ENCODE measurements at places on chromosomes 4 and X.

GRCh38 chr4:180219080-180219479 lies 2024.1 kb upstream of the TENM3 start:
- no peak for DNase-seq

GRCh38 chr4:160091631-160092030 lies 988.8 kb downstream of the RAPGEF2 start:
- DNase-seq: no peak

DNA sequence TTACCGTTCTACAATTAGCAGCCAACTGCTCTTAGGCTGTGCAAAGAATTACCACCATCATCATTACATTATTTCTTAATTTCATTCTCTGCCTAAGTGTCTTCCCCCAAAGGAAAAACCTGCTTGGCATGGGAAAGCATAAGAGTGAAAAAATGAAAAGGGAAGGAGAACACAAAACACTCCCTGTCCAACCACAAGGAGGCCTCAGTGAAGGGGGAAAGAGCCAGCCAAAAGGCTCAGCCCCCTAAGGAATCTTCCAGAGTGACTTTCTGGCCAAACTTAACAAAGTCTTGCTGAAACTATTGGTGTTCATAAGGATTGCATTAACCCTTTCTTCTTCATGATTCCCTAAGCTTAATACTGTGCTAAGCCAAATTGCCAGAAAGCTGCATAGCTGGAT lies 287.4 kb downstream of the SMARCA1 start:
- no peak for DNase-seq

DNA sequence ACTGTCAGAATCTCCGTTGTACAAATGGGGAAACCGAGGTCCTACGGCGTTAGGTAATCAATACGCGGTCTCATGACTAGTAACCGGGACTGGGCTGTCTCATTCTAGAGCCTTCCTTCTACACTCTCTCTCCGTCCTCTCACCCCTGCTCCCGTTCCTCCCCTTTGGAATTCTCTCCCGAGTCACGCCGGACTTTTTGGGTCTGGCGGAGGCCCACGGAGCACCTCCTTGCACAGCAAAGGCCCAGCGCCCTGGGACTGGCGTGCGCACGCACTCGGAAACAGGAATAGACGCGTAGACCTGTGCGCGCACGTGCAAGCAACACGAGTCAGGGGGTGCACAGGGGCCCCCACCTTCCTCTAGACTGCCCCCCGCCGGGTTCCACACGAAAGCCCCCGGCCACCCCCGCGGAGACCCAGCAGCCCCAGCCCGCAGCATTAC lies 361 bp downstream of the QDPR start:
- DNase-seq: no peak

GRCh38 chr4:128858879-128859671 lies 49.6 kb downstream of the JADE1 start:
- no peak for DNase-seq

GRCh38 chrX:51440365-51440764 lies 56.0 kb downstream of the NUDT11 start:
- no peak for DNase-seq

DNA sequence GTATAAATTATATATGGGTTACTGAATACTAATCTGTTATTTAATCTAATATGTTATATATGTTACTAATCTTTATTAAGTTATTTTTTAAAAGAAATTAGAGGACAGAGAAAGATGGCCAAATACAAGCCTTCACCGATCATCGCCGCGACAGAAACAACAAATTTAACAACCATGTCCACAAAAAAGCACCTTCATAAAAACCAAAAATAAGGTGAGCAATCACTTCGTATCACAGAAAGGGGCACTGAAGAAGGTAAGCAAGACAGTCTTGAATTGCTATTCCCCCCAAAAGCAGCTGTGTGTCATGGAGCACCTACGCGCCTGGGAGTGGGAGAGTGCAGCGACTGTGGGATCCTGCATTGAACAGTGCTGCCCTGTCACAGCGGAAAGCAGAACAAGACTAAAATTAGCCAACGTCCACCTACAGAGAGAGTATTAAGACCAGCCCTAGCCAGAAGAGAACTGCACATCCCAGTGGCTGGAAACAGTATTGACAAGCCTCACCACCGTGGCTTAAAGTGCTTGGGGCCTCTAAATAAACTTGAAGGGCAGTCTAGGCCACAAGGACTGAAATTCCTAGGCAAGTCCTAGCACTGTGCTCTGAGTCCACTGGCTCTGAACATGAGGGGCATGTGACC lies 38.5 kb downstream of the LRBA start:
- DNase-seq: peak; percentile 52

DNA sequence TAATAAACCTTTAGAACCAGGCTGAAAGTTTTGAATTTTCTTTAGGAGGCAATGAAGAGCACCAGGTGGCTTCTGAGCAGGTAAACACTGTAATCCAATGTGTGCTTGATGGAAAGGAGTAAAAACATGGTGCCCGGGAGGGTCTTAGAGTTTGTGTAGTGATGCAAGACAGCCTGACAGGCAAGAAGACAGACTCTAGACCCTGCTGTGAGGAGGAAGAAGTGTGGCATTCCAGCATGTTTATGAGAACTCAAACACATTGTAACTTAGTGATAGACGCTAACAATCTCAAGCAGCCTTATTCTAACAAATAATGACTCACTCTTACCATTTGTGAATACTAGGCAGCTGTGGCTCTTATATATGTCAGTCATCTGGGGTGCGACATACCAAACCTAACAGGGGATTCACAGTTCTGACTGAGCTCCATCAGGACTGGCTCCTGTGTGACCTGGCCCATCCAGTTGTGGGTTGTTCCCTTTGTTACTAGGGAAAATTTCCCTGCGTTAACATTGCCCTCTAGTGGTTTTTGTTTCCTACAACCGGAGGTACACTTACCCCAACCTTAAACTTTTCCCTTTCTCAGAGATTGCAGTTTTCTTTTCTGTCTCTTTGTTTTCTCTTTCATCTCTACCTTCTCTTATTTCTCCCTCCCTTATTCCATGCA lies 53.8 kb downstream of the VSIG4 start:
- peak; percentile 40 for DNase-seq

DNA sequence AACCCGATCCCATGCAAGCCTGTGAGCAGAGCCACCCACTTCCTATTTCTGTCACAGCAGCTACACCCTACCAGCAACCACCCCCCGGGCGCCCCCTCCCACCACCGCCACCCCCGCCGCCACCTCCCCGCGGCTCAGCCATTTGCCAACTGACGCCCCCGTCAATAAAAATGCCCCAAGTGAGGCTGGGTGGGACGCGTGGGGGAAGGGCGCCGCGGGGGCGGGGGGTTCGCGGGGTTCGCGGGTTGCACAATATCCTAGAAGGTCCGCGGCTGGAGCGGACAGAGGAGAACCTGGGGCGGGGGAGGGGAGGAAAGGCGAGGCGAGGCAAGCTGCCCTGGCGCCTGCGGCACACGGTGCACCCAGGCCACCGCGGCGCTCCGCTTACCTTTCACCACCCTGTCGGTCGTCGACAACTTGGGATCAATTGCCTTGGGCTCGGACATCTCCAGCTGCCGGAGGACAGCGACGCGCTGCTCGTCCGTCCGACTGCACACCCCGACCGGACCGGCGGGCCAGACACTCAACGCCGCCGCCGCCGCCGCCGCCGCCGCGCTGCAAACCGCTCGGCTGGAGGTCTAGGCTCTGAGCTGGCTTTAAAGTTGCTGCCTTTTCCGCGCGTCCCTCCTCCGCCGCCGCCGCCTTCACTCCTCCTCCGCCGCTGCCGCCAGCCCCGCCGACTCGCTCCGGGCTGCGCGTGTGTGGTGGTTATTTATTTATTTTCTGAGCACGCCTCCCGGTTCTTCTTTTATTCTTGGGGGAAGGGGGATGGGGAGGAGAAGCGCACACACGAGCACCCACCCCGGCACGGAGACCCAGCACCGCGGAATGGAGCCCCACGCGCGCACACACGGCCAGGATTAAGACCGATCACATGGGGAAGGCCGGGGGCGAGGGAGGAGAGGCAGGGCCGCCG lies 717 bp downstream of the PPP3CA start:
- DNase-seq: peak; percentile 52

DNA sequence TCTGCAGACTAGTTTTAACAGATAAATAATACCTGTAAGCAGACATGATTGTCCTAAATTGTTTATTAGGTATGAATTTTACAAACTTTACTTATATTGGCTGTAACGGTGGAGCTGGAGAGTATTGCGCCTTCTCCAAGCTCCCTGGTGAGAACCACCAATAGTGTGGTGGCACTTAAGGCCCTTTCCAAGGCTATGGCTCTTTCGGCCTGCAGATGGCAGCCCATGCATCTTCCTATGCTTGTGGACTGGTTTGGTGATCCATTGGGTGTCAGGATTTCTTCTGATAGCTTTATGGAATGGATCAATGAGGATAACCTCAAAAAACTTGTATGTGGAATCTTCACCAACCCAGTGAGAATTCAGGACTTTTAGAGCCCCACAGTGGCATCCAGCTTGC lies 7.8 kb downstream of the LARP1B start:
- DNase-seq: peak; percentile 69

- DNase-seq: no peak
Measured at GRCh38 chr4:142449771-142450373, 396.2 kb downstream of the INPP4B start.

GRCh38 chr4:37603070-37603468 lies 83.1 kb downstream of the RELL1 start:
- DNase-seq: peak; percentile 84

DNA sequence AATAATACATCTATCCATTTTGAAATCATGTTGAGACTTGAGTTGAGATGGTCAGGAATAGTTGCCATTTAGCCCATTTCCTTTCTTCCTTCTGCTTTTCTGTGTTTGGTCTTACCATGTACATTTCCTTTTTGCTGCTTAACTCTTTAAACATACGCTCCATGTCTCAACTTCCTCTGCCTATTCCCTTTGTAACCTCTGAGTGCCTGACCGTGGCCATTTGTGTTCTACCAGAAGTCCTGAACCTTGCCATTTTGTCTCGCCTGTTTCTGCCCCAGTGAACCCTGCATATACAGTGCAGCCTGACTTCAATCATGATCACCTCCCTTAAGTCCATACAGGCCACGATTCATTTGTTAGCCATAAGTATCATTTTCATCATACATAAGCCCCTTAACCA lies 169.0 kb downstream of the RAPGEF2 start:
- no peak for DNase-seq

DNA sequence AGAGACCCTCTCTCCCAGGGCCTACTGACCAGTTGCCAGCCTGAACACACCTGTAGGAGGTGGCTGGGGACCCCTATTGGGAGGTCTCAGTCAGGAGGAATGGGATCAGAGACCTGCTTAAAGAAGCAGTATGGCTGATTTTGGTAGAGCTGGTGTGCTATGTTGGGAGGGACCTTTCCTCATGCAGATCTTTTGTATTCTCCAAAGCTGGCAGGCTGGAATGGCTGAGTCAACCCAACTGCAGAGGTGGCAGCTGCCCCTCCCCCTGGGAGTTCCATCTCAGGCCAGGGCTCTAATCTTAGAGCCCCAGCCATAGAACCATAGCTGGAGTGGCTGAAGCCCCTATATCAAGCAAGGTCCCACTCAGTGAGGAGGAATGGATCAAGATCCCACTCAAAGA lies 279.3 kb upstream of the BMP3 start:
- DNase-seq: peak; percentile 38

DNA sequence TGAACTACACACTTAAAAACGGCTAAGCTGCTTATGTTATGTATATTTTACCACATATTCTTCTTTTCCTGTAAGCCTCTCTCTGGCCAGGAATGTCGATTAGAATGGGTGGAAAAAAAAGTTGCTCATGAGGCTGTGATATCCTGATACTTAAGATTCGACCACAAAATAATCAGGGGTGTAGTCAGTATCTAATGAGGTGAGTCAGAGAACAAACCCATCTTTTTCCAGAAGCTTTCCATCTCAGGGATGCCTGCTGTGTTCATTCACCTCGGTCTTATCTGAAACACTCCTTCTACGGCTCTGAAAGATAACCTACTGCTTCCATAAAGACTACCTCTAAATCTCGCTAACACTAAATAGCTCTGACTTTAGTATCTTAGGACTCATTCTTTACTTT lies 142.7 kb upstream of the MAP3K15 start:
- DNase-seq: no peak

- DNase-seq: no peak
Measured at GRCh38 chrX:51420610-51421009, 75.8 kb downstream of the NUDT11 start.

- no peak for DNase-seq
Measured at GRCh38 chr4:158346576-158346975, 136.3 kb downstream of the TMEM144 start.

DNA sequence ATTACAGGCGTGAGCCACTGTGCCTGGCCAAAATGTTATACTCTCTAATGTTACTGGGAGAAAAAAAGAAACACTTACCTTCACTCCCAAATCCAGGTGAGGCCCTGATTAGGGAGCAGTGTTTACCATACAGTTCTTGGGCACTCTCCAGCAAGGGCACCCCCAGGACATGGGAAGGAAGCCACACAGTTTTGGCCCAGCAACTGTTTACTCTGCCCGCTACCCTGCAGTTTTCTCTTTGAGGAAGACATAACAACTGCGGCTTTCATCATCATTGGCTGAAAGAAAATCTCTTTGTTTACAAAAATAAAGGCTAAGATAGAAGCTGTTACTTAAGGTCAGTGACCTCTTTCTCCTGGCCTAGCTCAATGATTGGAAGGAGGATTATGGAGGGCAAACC lies 145.5 kb upstream of the DUSP21 start:
- DNase-seq: no peak

GRCh38 chr4:140116442-140117104 lies 37.4 kb downstream of the MAML3 start:
- DNase-seq: no peak

DNA sequence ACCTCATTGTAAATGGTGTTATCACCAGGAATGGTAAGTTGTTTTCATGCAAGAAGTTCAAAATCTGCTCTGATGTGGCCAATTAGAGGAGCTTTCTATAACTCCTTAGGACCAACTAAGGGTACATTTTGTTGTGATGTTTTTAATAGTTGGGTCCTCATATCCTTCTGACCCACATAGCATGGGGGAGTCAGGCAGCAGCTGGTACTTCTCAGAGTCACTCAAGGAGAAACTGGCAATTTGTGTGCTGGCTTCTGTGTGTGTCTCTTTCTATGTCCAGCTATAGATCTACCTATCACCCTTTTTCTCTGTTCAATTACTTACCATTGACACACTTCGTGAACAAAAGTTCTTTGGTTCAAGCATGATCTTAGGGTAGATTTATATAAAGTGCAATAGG lies 194.3 kb upstream of the TENM3 start:
- no peak for DNase-seq

DNA sequence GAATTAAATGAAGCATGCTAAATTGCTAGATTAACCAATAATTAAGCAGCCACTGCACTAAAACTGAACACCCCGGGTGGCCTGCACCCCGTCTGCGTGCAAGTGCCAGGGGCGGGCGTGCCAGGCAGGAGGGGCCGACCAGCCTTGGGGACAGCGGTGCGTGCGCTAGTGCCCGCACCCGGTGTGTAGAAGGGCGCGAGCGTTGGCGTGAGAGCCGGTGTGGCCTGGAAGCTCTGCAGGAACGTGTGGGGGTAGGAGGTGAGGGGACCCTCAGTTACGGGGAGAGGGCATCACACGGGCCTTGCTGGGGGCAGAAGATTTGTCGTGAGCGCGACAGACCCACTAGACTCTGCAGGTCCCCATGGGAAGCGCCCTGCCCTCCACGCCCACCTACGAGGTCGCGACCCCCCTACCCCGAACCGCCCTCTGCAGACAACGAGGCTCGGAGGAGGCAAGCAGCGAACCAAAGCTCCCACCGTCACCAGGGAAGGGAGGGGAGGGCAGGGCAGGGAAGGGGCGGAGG lies 105.8 kb downstream of the FAM53A start:
- peak; percentile 67 for DNase-seq

GRCh38 chr4:156146571-156146970 lies 192.9 kb upstream of the CTSO start:
- DNase-seq: no peak
